ENCODE measurements at places on chromosomes 4 and X.
A peak's percentile ranks its signal among the peaks of the same experiment; 100 is the strongest.

DNA sequence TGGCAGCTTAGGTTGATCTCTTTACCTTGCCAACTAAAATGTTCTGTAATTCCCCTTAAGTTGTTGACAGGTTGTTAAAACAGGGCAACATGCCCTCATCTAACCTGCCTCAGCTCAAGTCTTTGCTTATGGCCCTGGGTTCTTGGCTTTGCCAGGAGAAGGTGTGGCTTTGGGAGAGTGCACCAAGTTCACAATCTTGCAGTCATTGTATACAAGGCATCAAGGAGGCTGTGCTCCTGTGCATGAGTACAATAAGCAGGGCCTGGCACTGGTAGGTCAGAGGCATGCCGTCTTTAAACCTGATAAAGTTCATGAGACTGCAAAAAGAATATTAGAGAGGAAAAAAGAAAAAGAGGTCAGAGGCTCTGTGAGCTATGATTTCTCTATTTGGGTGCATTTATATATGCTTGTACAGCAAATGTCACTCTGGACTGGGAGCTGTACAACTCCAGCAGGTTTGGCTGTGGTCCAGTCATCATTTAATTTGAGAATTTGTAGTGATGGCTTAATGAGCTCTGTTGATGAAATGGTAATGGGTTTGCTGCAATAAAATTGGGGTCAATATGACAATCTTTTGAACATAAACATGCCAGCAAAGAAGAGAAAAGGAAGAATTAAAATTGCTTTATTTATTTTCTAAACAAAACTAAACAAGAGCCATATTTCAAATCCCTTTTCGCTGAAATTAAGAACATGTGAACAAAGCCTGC, 30.3 kb downstream of the AREG start:
- H3K4me1 ChIP-seq, result no peaks in the 10 kb centered on the region
- H3K36me3 ChIP-seq, result no peaks in the 10 kb centered on the region
- no peak overlapping the region for H3K27ac ChIP-seq
- peaks cover 17% of the 10 kb centered on the region for H3K27me3 ChIP-seq

- peak; percentile 78 for DNase-seq
- H3K4me1 ChIP-seq, result peaks cover 2% of the 10 kb centered on the region
- peaks cover 14% of the 10 kb centered on the region for H3K27me3 ChIP-seq
- no peak overlapping the region for H3K27ac ChIP-seq
- H3K36me3 ChIP-seq, result no peaks in the 10 kb centered on the region
- no peak overlapping the region for H3K4me3 ChIP-seq
Observed at GRCh38 chrX:135477576-135477975, 42.9 kb upstream of the INTS6L start.

DNA sequence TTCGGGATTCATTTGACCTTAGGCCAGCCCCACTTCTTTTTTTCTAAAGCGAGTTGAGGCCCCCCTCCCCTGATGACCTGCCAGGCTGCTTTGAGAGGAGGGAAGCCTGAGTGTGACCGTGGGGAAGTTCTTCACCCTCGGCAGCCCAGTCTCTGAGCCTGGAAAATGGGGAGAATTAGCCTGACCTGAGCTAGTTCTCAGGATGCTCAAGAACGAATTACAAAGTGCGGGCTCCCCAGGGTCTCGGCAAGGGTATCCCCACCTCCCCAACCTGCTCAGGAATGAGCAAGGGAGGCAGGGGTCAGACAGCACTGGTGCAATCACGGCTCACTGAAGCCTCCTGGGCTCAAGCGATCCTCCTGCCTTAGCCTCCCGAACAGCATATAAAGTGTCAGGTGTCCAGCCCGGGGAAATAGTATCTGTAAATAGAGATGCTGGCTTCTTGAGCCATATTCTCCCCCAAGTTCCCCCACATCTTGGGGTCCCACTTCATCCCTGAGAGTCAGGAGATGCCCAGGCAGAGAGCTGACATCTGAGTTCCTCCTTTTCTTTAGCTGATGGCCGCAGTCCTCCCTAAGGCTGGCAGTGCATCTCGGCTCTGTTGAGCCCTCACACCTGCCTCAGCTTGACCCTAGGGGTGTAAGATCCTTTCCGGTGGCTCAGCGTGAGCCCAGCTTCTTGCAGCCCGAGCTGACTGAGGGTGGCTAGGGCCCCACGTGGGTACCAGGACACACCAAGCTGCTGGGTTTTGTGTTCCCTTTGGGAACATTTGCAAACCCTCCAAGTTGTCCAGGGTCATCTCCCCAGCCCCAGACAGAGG, 1.6 kb downstream of the DUSP9 start:
- peaks cover 2% of the 10 kb centered on the region for H3K4me1 ChIP-seq
- no peak overlapping the region for H3K27ac ChIP-seq
- DNase-seq, result no peak
- no peak overlapping the region for H3K4me3 ChIP-seq

GRCh38 chrX:44733931-44734330, 109.9 kb upstream of the DUSP21 start:
- H3K4me3 ChIP-seq, result no peak overlapping the region
- H3K27ac ChIP-seq, result no peak overlapping the region
- no peaks in the 10 kb centered on the region for H3K36me3 ChIP-seq
- no peak for DNase-seq
- no peaks in the 10 kb centered on the region for H3K27me3 ChIP-seq

DNA sequence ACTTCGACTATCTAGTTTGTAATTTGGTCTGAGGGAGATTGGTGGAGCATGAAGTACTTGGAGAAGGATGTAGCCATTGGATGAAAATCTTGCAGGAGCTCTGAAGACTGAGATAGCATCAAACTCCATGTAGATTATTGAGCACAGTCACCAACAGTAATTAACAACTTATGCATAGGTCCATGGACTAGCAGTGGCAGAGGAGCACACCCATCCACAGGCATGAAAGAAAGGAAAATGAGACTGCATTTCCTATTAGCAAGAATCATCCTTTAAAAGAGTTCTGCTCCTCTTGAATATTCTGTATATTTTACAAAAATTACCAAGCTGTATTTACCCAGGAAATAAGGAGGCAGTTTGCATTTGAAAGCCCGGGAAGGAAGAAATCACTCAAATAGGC, 529.4 kb upstream of the ACTRT1 start:
- H3K27me3 ChIP-seq, result no peaks in the 10 kb centered on the region
- DNase-seq, result no peak
- no peaks in the 10 kb centered on the region for H3K4me1 ChIP-seq
- no peak overlapping the region for H3K4me3 ChIP-seq

DNA sequence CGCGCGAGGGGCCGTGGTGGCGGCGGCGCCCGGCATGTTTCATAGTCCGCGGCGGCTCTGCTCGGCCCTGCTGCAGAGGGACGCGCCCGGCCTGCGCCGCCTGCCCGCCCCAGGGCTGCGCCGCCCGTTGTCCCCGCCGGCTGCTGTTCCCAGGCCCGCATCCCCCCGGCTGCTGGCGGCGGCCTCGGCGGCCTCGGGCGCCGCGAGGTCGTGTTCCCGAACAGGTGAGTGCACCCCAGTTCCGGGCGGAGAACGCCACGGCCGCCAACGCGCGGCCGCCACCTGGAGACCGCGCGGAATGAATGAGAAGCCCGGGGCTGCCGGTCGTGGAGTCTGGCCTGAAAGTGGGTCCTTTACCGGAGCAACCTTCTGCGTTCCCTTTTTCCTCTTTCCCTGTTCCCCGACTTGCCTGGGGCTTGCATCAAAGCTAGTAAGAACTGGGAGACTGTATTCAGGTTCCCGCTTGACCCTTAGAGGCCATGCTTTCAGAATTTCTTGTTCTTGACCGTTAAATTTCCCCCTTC, 429 bp downstream of the NOCT start:
- H3K27me3 ChIP-seq, result no peaks in the 10 kb centered on the region
- peaks cover 35% of the 10 kb centered on the region for H3K4me1 ChIP-seq
- no peak for DNase-seq
- peak overlapping the region; percentile 93 for H3K4me3 ChIP-seq
- peak overlapping the region; percentile 96 for H3K27ac ChIP-seq

GRCh38 chrX:135435139-135435922, 13.6 kb downstream of the SMIM10L2A start:
- H3K27me3 ChIP-seq, result peaks cover under 1% of the 10 kb centered on the region
- H3K4me3 ChIP-seq, result no peak overlapping the region
- H3K27ac ChIP-seq, result no peak overlapping the region
- H3K4me1 ChIP-seq, result peaks cover 10% of the 10 kb centered on the region

DNA sequence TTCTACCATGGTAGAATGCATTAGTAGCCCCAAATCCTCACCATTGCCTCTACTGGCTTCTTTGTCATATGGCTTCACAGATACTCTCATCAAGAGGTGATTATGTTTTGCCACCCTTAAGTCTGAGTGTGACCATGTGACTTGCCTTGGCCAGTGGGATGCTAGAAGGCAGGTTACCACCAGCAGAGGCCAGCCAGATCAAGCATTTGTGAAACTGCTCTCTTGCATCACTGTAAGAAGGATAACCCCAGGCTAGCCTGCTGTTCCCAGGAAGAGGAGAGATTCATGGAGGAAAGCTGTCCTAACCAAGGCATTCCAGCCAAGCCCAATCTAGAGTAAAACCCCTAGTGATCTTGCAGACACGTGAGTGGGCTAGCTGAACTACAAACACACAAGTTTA, 46.8 kb downstream of the USP46 start:
- H3K36me3 ChIP-seq, result peaks cover 14% of the 10 kb centered on the region
- no peak overlapping the region for H3K27ac ChIP-seq
- H3K4me1 ChIP-seq, result peaks cover 8% of the 10 kb centered on the region
- no peak for DNase-seq
- H3K4me3 ChIP-seq, result no peak overlapping the region

- no peak for DNase-seq
- no peak overlapping the region for H3K27ac ChIP-seq
- no peaks in the 10 kb centered on the region for H3K36me3 ChIP-seq
- H3K4me3 ChIP-seq, result no peak overlapping the region
Observed at GRCh38 chr4:143391261-143391660, 54.6 kb downstream of the GAB1 start.

DNA sequence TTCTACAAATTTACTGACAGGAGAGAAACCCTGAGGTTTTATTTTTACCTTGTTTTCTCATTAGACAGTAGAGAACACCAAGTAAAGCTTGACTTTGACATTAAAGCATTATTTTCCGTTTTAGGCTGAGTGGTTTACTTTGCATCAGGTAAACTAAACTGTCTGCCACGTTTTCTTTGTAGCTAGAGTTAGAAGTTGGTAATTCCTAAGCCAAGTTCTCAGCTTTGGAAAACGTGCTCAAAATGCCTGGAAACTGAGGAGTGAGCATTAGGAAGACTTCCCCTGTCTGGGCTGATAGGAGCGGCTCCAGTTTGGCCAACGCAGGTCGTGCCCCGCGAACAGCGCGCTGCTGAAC, 819 bp downstream of the PDLIM3 start:
- H3K27me3 ChIP-seq, result peaks cover 35% of the 10 kb centered on the region
- peaks cover 2% of the 10 kb centered on the region for H3K4me1 ChIP-seq

DNA sequence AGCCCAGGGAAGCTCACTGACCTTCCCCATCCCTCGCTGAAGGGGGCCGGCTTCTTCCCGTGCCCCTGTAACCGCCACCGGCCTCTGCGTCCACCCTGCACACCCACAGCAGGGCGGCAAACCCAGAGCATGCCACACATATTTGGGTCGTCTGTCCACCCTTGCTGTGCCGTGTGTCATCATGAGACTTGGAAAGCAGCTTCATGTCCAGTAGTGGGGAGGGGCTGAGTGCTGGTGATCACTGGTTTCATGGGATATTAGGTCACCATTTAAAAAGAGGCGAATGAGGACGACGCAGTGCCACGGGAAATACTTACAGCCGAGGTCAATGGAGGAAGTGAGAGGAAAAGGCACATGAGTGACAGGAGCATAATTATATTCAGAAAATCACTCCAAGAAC, 74.8 kb downstream of the HTRA3 start:
- DNase-seq, result no peak
- H3K4me1 ChIP-seq, result no peaks in the 10 kb centered on the region
- no peak overlapping the region for H3K4me3 ChIP-seq
- H3K36me3 ChIP-seq, result no peaks in the 10 kb centered on the region

- H3K27ac ChIP-seq, result no peak overlapping the region
- H3K4me3 ChIP-seq, result no peak overlapping the region
- no peak for DNase-seq
- H3K36me3 ChIP-seq, result no peaks in the 10 kb centered on the region
- H3K27me3 ChIP-seq, result no peaks in the 10 kb centered on the region
Observed at GRCh38 chr4:90443231-90443630, 316.0 kb downstream of the CCSER1 start.

- no peak overlapping the region for H3K4me3 ChIP-seq
- no peak for DNase-seq
- H3K27ac ChIP-seq, result no peak overlapping the region
- H3K4me1 ChIP-seq, result no peaks in the 10 kb centered on the region
- no peaks in the 10 kb centered on the region for H3K27me3 ChIP-seq
Observed at GRCh38 chrX:4435905-4436304, 722.5 kb upstream of the PRKX start.

- no peak overlapping the region for H3K27ac ChIP-seq
- no peaks in the 10 kb centered on the region for H3K36me3 ChIP-seq
- peaks cover 2% of the 10 kb centered on the region for H3K4me1 ChIP-seq
- H3K27me3 ChIP-seq, result peaks cover 25% of the 10 kb centered on the region
Observed at GRCh38 chr4:3286335-3287175, 6.3 kb upstream of the RGS12 start.

GRCh38 chr4:4831825-4832224, 27.6 kb upstream of the MSX1 start:
- H3K36me3 ChIP-seq, result no peaks in the 10 kb centered on the region
- H3K4me3 ChIP-seq, result no peak overlapping the region
- no peak overlapping the region for H3K27ac ChIP-seq

DNA sequence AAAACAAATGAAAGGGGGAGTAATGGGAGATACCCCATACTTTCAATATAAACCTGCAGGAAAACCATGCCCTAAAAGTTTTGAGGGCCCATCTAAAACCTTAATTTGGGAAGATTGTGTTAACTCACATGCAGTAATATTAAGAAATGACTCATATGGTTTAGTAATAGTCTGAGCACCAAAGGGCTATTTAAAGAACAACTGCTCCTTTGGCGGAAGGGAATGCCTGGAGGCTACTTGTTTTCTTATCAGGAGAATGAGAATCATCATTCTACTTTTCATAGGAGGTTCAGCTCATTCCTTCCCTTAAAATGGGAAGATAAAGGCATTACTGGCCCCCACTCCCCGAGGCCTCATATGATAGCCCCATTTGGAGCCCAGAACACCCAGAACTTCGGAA, 47.6 kb downstream of the SPIN3 start:
- H3K36me3 ChIP-seq, result peaks cover 2% of the 10 kb centered on the region
- no peak for DNase-seq
- no peaks in the 10 kb centered on the region for H3K4me1 ChIP-seq
- no peak overlapping the region for H3K4me3 ChIP-seq
- no peak overlapping the region for H3K27ac ChIP-seq

DNA sequence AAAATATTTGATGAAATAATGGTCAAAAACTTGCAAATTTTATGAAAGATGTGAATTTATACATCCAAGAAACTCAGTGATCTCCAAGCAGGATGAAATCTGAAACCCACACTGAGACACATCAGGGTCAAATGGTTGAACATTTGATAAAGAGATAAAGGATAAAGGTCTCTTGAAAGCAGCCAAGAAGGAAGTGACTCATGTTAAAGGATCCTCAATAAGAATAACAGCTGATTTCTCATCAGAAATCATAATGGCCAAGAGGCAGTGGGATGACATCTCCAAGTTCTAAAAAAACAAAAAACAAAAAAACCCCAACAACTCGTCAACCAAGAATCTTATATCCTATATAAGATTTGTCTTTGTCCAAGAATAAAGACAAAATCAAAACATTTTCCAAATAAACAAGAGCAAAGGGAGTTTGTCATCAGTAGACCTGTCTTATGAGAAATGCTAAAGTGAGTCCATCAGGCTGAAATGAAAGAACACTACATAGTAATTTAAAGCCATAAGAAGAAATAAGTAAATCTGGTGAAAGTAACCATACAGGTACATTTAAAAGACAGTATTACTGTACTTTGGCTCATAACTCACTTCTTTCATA, 121.7 kb downstream of the PDS5A start:
- H3K36me3 ChIP-seq, result peaks cover 76% of the 10 kb centered on the region
- H3K4me3 ChIP-seq, result no peak overlapping the region
- DNase-seq, result no peak
- H3K4me1 ChIP-seq, result peaks cover 7% of the 10 kb centered on the region

All from activated CD4-positive, alpha-beta T cell treated with anti-CD3 and anti-CD28 coated beads, Interleukin-2, amount 10 ng/mL, durations not matched to agents 24 days and 14 days (primary cell).